Natural killer cell (primary cell): ENCODE measurements at places on chromosomes 6 and 20.
A peak's percentile ranks its signal among the peaks of the same experiment; 100 is the strongest.

DNA sequence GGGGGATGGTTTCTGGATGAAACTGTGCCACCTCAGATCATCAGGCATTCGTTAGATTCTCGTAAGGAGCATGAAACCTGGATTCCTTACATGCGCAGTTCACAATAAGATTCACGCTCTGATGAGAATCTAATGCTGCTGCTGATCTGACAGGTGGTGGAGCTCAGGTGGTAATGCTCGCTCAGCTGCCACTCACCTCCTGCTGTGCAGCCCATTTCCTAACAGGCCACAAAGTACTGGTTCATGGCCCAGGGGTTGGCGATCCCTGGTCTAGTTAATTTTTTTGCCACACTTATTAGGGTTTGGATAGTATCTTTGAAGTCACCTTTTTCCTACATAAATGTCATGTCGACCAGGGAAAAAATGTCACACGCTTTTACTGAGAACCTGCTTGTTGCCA, 96.8 kb upstream of the MLIP start:
- no peak for DNase-seq
- H3K27me3 ChIP-seq = no peaks in the 10 kb centered on the region
- no peaks in the 10 kb centered on the region for H3K36me3 ChIP-seq
- H3K27ac ChIP-seq = no peak overlapping the region

DNA sequence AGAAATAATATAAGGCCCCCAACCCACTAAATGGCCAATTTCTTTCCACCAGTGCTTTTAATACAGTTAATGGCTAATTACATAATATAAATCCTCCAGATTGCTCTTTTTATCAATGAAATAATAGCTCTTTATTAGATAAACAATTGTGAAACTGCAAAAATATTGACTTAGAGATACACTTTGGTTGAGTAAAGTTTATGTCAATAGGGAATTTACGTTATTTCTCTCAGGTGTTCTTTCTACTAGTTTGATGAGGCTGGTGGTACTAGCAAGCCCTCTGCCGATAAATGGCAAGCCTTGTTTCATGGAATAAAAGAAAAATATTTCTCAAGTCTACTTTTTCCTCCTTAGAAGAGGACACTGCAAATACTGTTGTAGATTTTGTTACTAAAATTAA, 18.9 kb downstream of the RFX6 start:
- no peaks in the 10 kb centered on the region for H3K4me1 ChIP-seq
- no peaks in the 10 kb centered on the region for H3K36me3 ChIP-seq
- H3K4me3 ChIP-seq = no peak overlapping the region
- no peaks in the 10 kb centered on the region for H3K27me3 ChIP-seq

DNA sequence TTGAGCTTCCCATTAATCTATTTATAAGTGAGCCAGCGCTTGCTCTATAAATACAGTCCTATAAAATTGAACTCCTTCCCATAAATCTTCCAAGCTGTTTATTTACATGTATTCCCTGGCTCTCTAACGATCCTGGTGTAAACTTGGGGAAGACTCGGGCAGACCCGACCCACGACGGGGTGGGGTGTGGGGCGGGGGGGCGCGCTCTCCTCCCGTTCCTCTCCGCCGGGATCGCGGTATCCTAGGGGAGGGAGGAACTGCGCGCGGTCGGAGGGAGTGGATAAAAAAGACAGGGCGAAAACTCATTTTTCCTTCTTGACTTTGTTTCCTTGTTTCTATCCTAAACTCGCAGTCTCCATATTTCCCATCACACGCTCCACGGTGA, 31.1 kb downstream of the TFAP2B start:
- no peak for DNase-seq
- H3K4me3 ChIP-seq = no peak overlapping the region
- no peak overlapping the region for H3K27ac ChIP-seq
- H3K4me1 ChIP-seq = no peaks in the 10 kb centered on the region
- H3K27me3 ChIP-seq = peaks cover 24% of the 10 kb centered on the region
- H3K36me3 ChIP-seq = no peaks in the 10 kb centered on the region

GRCh38 chr20:9457136-9457535, 57.3 kb upstream of the LAMP5 start:
- no peaks in the 10 kb centered on the region for H3K27me3 ChIP-seq
- no peak overlapping the region for H3K4me3 ChIP-seq
- no peak for DNase-seq
- no peak overlapping the region for H3K27ac ChIP-seq
- H3K36me3 ChIP-seq = no peaks in the 10 kb centered on the region

GRCh38 chr6:138107078-138107751, at the start of gene PERP:
Gene PERP, minus strand, starts transcription at chr6:138107419. Its CDS starts 79 bp downstream, at chr6:138107340.
- H3K4me3 ChIP-seq = peak within 1 kb of the TSS; percentile 44
- H3K4me1 ChIP-seq = peaks cover 13% of the 10 kb centered on the region
- H3K27me3 ChIP-seq = peaks cover 34% of the 10 kb centered on the region
- no peaks in the 10 kb centered on the region for H3K36me3 ChIP-seq

DNA sequence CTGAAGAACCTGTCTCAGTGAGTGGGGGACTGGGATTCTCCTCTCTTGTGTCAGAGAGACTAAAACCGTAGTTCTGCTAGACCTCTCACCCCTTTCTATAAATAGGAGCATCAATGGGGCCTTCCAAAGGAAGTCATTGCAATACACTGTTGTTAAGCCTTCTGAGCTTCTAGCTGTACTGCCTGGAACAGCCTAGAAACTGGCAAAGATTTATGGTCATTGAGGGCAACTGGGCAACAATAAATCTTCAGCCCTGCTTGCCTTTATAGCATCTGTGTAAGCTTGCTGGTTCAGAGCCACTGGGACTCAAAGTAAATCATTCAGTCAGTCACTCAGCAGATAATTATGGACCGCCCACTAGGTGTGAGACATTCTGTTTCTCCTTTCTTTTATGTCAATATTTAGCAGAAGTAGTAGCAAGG, 53.2 kb downstream of the PPP1R14C start:
- DNase-seq = no peak
- H3K36me3 ChIP-seq = no peaks in the 10 kb centered on the region
- H3K27me3 ChIP-seq = peaks cover 3% of the 10 kb centered on the region
- no peaks in the 10 kb centered on the region for H3K4me1 ChIP-seq
- H3K27ac ChIP-seq = no peak overlapping the region
- no peak overlapping the region for H3K4me3 ChIP-seq

GRCh38 chr6:45685076-45685475, 307.3 kb upstream of the SUPT3H start:
- no peaks in the 10 kb centered on the region for H3K36me3 ChIP-seq
- no peaks in the 10 kb centered on the region for H3K4me1 ChIP-seq
- H3K4me3 ChIP-seq = no peak overlapping the region
- no peak overlapping the region for H3K27ac ChIP-seq

- peaks cover 20% of the 10 kb centered on the region for H3K36me3 ChIP-seq
- H3K4me3 ChIP-seq = no peak overlapping the region
- no peak for DNase-seq
- H3K27me3 ChIP-seq = no peaks in the 10 kb centered on the region
- H3K27ac ChIP-seq = peak overlapping the region; percentile 38
- no peaks in the 10 kb centered on the region for H3K4me1 ChIP-seq
Observed at GRCh38 chr6:2884804-2885203, 18.3 kb downstream of the SERPINB9 start.

GRCh38 chr6:130359736-130360135, 6.1 kb upstream of the TMEM200A start:
- H3K36me3 ChIP-seq = no peaks in the 10 kb centered on the region
- H3K4me3 ChIP-seq = no peak overlapping the region
- no peak overlapping the region for H3K27ac ChIP-seq
- no peaks in the 10 kb centered on the region for H3K27me3 ChIP-seq

- no peaks in the 10 kb centered on the region for H3K36me3 ChIP-seq
- H3K4me1 ChIP-seq = no peaks in the 10 kb centered on the region
Observed at GRCh38 chr20:21548390-21549035, 34.6 kb upstream of the NKX2-2 start.

DNA sequence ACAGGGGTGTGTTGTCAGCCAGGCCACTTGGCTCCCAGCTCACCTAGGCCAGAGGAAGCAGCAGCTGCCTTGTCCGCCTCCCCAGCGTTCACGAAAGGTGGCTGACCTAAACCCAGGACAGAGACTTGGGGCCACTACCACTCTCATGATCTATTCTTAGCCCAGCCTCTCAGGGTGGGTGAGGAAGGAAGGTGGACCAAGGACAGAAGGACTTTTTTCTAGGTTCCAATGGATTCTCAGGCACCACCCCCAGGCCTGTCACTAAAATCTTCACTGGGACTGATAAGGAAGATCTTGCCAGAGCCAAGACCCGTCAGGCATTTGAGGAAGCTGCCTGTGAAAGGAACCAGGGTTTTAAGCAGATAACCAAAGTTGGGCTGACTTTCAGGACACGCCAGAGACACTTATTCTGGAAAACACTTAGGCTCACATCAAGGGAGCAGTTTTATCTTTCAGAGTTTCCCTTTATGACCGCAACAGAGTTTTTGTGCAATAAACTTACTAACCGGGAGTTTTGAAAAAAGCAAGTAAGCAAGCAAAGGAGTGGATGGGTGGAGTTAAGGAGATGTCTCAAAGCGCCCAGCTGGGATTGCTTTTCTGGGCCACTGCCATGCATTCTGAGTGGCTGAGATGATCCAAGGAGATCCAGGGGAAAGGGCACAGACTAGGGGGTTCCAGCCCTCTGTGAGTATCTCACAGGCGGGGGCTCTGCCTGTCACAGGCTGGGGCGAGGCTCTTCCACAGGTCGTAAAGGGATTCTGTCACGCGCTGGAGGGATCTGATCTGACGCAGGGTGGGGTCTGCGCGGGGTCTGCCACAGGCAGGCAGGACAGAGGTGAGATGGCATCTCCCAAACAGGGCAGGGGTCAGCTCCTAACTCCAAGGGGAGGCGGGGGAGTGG, 989 bp downstream of the FITM2 start:
- no peaks in the 10 kb centered on the region for H3K27me3 ChIP-seq
- no peak overlapping the region for H3K27ac ChIP-seq
- H3K36me3 ChIP-seq = peaks cover 3% of the 10 kb centered on the region
- no peak for DNase-seq
- peaks cover 18% of the 10 kb centered on the region for H3K4me1 ChIP-seq

- H3K4me1 ChIP-seq = peaks cover 36% of the 10 kb centered on the region
- H3K27me3 ChIP-seq = no peaks in the 10 kb centered on the region
- H3K4me3 ChIP-seq = no peak overlapping the region
- H3K36me3 ChIP-seq = no peaks in the 10 kb centered on the region
- H3K27ac ChIP-seq = no peak overlapping the region
Observed at GRCh38 chr6:37557645-37558114, 58.0 kb upstream of the CCDC167 start.

DNA sequence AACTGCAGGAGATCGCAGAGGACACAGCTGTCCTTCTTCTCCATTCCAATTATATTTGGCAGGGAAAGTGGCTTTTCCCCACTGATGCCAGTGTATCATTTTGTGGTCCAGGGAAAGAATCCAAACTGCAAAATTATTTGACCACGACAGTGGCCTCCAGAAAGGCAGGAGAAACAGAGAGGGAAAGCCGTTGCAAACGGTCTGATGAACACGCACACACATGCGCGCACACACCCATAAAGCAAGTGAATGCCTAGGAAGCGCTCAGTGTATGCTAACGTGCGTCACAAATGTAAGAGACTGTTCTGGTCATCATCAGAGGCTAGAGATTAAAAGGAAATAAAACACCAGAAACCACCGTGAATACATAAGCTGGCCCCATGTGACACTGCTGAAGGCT, 54.0 kb downstream of the NPEPL1 start:
- no peaks in the 10 kb centered on the region for H3K36me3 ChIP-seq
- no peak overlapping the region for H3K4me3 ChIP-seq
- no peaks in the 10 kb centered on the region for H3K27me3 ChIP-seq
- no peaks in the 10 kb centered on the region for H3K4me1 ChIP-seq
- no peak for DNase-seq
- H3K27ac ChIP-seq = no peak overlapping the region

DNA sequence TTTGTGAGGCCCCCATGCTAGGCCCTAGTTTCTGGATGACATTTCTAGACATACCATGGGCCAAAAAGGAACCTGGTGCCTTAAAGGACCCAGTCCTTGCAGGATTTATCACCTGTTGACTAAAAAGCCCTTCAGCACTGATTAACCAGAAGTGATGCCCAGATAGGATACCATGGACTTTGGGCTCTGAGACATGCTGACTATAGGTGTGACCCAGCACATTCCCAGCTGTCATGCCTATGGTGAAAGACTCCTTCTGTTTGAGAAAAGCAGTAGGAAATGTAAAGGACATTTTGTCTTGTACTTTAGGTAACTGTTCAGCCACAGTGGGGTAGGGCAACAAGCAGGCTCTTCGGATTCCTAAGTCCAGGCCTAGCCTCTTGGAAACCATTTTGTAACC, 724.2 kb downstream of the CD109 start:
- DNase-seq = no peak
- no peak overlapping the region for H3K27ac ChIP-seq
- H3K27me3 ChIP-seq = no peaks in the 10 kb centered on the region
- H3K4me1 ChIP-seq = no peaks in the 10 kb centered on the region
- no peak overlapping the region for H3K4me3 ChIP-seq
- H3K36me3 ChIP-seq = no peaks in the 10 kb centered on the region

DNA sequence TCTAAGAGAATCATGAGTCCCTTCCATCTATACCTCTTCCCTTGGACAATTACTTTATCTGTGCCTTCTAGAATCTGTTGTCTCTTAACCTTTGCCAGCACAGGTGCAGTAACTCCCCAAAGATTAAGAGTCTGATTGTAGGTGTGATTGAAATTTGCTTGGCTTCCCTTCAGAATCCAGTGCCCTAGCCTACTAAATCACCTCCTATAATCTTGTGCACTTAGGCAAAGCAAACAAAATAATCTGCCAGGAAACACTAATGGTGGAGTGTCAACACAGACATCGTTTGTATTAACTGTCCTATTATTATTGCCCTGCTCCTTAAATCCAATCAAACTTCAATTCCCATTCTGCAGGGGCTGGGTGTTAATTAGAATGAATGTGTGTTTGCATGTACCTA, 28.0 kb downstream of the ID4 start:
- no peaks in the 10 kb centered on the region for H3K36me3 ChIP-seq
- H3K27me3 ChIP-seq = no peaks in the 10 kb centered on the region
- DNase-seq = no peak
- H3K4me3 ChIP-seq = no peak overlapping the region
- no peaks in the 10 kb centered on the region for H3K4me1 ChIP-seq
- H3K27ac ChIP-seq = no peak overlapping the region

GRCh38 chr6:160240691-160241084, 17.9 kb downstream of the SLC22A2 start:
- H3K4me1 ChIP-seq = no peaks in the 10 kb centered on the region
- H3K36me3 ChIP-seq = no peaks in the 10 kb centered on the region
- no peak overlapping the region for H3K27ac ChIP-seq
- DNase-seq = no peak
- H3K27me3 ChIP-seq = no peaks in the 10 kb centered on the region

- no peaks in the 10 kb centered on the region for H3K36me3 ChIP-seq
- no peaks in the 10 kb centered on the region for H3K27me3 ChIP-seq
- no peak overlapping the region for H3K4me3 ChIP-seq
- DNase-seq = no peak
- H3K4me1 ChIP-seq = no peaks in the 10 kb centered on the region
- H3K27ac ChIP-seq = no peak overlapping the region
Observed at GRCh38 chr6:34095136-34095505, 50.8 kb downstream of the GRM4 start.

DNA sequence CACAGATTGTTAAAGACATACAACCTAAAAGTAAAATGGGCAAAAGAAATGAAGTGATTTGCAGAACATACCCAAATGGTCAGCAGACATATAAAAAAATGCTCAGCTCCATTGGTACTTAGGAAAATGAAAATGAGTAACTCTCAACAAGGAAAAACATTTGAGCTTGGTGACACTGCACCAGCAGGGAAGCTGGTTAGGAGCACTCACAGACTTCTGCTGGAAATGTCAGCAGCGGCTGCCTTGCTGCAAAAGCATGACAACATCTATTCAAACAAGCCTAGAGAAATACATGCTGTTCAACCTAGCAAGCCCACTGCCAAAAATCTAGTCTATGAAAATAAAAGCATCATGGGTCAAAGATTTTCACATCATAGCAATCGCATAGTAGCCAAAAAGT, 99.0 kb upstream of the FOXQ1 start:
- no peak for DNase-seq
- no peak overlapping the region for H3K4me3 ChIP-seq
- peaks cover 4% of the 10 kb centered on the region for H3K27me3 ChIP-seq
- H3K4me1 ChIP-seq = no peaks in the 10 kb centered on the region
- no peaks in the 10 kb centered on the region for H3K36me3 ChIP-seq
